ENCODE measurements at places on chromosomes 3 and 15.

GRCh38 chr3:14281053-14281452 is 102.4 kb downstream of the LSM3 start:
- no peak for DNase-seq

- DNase-seq = no peak
Measured at GRCh38 chr3:99532246-99532645, 106.1 kb upstream of the COL8A1 start.

GRCh38 chr15:29978411-29979382 is 104.1 kb upstream of the GOLGA8J start:
- no peak for DNase-seq

DNA sequence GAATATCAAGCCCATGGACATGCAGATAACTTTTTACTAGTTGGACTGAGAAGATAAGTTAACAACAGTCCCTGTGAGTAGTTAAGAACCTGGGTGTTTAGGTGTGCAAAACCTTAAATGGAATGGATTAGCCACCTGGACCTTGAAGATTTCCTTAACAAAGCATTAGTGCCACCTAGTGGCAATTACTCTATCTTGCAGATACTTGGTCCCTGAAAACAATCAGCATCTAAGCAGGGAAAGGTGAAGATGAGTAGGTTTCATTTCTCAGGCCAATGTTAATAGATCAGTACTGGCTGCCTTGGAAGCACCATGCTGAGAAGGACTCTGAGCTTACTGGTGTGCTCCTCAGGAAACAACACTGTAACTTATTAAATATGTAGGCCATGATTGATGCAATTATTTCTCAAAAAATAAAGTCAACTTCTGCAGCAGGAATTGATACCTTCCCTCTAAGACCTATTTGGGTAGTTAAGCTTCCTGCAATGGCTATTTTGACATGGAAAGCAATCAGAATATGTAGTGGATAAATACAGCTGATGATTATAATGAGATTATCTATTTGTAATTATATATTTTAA is 329.4 kb downstream of the TBC1D5 start:
- DNase-seq = no peak

DNA sequence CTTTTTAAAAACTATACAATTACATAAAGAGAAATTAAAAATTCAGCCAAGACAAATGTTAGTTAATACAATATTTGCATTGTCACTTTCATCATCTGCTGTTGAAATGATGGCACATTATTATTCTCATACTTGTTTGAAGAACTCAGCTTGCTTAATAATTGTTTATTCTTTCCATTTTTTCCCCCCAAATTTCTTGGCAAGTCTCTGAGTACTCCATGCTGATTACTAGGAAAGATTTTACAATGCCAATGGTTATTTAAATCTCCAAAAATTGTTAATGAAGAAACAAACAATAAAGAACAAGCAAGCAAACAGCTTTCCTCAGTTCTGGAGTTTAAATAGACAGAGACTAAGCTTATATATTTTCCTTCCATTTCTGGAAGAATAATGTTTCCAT is 15.1 kb upstream of the STXBP5L start:
- DNase-seq = no peak

- no peak for DNase-seq
Measured at GRCh38 chr3:132231633-132232032, 85.6 kb upstream of the ACP3 start.

GRCh38 chr15:85333132-85333831 is 47.1 kb upstream of the AKAP13 start:
- DNase-seq = no peak

GRCh38 chr3:179149406-179149867 is 1.3 kb downstream of the PIK3CA start:
- DNase-seq = no peak

DNA sequence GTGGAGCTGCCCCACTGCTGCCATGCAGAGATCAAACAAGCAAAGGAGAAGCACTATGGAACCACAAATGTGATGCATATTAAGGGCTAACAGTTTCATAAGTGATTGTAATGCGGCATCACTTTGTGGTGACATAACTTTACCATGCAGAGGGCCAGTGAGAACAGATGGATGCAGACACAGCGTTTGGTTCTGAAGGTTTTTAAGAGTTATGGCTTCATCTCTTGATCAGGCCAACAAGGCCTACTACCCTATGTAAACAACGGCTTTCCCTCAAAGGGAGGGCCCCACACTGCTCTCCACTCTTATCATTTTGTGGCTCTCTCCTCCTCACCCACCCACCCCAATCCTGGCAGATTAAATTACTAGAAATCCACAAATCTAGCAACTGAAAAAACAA is 13.4 kb downstream of the NR2E3 start:
- DNase-seq = no peak

DNA sequence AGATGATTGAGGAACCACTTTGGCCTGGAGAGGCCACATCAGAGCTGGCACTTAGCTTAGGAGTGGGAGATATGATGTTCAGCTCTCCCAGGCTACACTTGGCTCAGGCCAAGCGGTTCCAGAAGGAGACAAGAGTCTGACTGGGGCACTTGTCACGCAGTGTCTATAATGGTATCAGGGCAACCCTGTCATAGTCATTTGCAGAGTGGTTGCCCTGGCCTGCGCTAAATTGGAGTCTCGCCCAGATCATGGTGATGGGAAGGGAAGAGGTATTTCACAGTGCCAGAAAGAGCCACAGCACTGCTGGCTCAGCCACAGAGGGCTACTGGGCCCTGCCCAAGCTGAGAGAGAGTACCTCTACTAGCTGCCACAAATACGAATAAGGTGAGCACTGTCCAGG is 186.9 kb upstream of the CRBN start:
- DNase-seq = no peak

GRCh38 chr3:57961177-57961827 is 46.9 kb upstream of the FLNB start:
- no peak for DNase-seq

DNA sequence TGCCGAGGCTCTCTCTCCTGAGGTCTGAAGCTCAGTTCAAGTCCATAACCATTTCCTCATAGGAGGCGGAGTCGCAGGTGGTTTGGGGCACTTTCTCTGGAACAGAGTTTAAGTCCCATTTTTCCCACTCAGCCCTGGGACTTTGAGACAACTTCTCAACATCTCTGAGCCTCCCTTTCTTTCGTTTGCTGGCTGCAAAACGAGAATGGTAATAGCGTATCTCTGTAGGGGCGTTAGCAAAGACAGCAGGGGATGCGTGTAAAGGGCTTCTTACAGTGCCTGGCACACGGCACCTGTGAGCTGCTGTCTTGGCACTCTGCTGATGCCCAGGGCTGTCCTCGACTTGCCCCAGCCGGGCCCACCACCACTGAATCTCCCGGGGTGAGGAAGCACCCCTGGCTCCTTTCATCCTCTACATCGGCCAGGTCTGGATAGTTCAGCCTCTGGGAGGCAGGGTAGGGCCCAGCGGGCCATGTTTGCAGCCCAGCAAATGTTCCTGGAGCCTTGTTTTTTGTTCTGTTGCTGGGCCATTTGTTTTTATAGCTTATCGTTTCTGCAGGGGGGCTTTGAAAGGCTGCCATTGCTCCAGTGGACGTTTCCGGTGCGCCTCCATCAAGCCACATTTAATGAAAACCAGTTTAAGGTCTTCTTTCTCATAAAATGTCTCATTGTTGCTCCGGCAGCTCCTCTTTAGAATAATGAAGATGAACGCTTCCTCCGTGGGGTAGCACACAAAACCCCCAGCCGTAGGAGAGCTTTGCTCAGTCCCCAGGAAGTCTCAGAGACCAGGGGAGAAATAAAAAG is 60.0 kb upstream of the WNT5A start:
- no peak for DNase-seq

DNA sequence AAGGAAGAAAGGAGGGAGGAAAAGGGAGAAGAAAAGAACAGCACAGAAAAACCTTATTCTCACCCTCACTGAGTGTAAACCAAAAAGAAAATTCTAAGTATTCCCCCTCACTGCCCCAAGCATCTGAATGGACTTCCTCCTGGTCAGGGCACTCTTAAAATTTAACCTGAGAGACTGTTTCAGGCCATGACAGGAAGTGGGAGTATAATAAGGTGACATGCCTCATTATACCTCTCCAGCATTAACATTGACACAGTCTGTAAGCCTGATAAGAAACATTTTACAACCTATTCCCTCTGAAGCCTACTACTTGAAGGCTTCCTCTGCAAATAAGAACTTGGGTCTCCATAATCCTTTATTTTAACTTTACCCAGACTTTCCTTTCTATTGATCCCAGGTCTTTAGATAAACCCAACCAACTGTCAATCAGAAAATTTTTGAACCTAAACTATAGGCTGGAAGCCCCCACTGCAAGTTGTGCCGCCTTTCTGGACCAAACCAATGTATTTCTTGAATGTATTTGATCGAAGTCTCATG is 41.7 kb downstream of the SLCO2A1 start:
- DNase-seq = no peak

DNA sequence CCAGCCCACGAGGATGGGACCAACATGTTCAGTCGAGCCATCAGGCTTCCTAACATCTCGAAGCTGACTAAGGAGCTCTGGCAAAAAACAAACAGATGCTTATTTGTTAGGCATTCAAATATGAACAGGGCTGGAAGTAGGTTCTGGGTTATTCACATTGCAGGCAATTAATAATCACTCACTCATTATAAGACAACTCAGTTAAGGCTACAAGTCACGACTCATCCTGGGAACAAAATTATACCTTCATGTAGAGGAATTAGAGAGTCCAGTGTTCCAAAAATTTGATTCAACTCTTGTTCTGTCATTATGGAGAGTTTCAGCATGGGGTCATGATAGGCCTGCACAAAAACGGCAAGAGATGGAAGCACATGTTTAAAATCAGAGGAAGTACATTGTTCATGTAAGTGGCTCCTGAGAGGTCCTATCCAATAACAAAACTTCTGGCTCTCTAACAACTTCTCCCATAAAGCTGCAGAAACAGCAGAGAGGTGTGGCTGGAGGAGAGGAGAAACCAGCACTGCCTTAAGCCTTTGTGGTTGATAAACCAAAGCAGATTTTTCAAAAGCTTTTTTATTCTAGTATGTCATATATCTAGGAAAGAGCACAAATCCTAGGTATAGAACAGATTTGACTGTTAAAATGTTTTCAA is 50.6 kb downstream of the ARHGEF3 start:
- DNase-seq = no peak

DNA sequence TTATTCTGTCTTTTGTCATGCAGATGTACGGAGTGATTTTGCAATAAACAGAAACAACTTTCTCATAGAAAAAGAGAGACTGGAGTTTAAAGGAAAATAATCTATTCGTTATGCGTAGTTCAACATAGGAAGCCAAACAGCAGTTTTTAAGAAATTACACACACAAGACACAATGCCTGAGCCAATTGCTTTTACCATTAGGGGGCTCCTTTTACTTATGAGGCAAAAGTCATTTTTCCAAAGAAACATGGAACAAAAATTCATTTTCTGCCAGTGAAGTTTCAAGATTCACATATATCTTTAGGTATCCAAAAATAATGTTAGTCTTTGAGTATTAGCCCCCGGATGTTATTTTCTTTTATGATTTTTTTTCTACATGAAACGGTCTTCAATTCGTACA is 10.7 kb downstream of the CNTN6 start:
- DNase-seq = no peak

DNA sequence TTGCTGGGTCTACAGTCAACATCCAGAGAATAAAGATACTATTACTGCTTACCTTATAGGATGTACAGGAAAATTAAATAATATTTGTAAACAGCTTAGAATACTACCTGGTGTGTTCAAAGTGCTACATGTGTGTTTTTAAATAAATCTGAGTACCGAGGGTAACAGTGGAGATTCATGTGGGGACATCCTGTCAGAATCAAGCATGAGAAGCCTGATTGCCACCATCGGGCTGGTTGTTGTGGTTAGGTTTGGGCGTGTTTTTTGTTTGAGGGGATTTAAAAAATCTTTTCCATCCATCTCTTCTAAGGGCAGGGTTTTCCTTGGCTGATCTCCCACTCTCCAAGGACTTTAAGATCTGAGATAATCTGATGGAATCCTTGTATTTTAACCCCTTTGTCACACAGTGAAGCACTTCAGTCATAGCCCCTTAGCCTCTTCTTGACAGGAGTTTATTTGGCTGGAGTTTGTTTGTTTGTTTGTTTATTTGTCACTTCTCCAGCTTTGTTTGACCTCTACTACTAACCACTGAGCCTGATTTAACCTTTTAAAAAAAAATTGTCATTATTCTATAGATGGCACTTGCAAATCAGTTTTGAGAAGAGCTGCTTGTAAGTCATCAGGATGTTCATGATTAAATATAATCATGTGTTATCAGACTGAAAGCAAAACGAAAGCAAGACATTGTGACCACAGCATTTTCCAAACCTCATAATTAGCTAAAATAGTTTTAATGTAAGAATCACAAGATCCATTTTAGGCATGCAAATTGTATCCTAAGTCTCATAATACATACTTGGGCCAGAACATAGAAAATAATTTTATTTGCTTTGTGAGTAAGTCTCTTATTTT is 72.8 kb upstream of the RARB start:
- no peak for DNase-seq

DNA sequence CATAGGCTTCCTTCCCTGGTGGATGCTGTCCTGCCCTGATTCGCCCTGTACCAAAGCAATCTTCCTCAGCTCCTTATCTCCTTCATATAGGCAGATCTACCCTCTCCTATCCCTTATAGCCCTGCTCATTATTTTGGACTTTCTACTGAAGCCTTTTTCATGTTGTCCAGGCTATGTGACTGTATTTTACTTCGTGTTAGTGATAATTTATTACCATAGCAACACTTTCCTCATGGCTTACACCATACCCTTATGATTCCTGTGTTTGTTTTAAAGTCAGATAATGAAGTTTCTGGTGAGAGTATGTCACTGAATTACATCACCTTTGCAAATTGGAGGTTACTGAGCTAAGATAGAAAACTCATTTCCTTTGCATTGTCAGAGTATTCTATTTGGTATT is 352.6 kb downstream of the NLGN1 start:
- DNase-seq = no peak

- no peak for DNase-seq
Measured at GRCh38 chr3:107430996-107431245, 53.7 kb downstream of the CCDC54 start.

DNA sequence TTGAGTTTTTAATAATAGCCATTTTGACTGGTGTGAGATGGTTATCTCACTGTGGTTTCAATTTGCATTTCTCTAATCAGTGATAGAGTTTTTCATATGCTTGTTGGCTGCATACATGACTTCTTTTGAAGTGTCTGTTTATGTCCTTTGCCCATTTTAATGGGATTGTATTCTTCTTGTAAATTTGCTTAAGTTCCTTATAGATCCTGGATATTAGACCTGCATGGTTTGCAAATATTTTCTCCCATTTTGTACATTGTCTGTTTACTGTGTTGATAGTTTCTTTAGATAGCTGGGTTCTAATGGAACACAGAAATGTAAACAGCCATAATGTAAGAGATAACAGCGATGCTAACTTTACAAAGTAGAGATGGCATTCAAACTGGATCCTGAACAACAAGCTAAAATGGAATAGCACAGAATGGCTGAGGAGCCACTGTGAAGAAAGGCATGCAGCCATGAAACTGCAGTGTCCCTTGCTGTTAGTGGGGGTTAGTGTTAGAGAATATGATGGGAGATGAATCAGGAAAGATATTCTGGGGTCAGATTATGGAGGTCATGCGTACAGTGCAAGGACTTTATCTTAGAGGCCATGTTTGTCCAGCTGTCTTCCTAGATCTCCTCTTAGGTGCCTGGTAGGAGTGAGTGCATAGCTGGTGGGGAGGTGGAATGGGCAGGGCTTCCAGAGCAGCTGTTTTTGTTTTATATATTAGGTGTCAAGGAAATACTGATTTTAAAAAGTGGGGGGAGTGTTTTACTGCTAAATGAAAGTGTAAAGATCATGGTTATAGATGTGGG is 48.1 kb downstream of the BBS4 start:
- DNase-seq = no peak
